ENCODE measurements at places on chromosomes 13 and 19. TPM values are rescaled to one million over a fixed set of nuclear protein-coding genes. Genes with fewer than 3 reads are reported as not detected.

The GTPBP3 gene
- 35.0 TPM for total RNA-seq

The GRK1 gene
- 0.07 TPM for total RNA-seq

The DIRAS1 gene
- 13.5 TPM for total RNA-seq

The KIR2DL3 gene
- not detected for total RNA-seq

The KLK3 gene
- not detected for total RNA-seq

The ZNF177 gene
- total RNA-seq: 2.7 TPM

The LILRB1 gene
- not detected for total RNA-seq

The SIGLEC12 gene
- total RNA-seq: not detected

The ACP7 gene
- total RNA-seq: not detected

The SLC6A16 gene
- total RNA-seq: not detected

The ZNF417 gene
- total RNA-seq: 6.0 TPM

The ZNF579 gene
- 10.0 TPM for total RNA-seq

The GJB2 gene
- total RNA-seq: not detected

The ZNF154 gene
- total RNA-seq: not detected

The SERPINE3 gene
- total RNA-seq: not detected

- no peak for DNase-seq
These were observed 7.9 kb downstream of the HPN start for GRCh38 chr19:35049456-35049855.

DNA sequence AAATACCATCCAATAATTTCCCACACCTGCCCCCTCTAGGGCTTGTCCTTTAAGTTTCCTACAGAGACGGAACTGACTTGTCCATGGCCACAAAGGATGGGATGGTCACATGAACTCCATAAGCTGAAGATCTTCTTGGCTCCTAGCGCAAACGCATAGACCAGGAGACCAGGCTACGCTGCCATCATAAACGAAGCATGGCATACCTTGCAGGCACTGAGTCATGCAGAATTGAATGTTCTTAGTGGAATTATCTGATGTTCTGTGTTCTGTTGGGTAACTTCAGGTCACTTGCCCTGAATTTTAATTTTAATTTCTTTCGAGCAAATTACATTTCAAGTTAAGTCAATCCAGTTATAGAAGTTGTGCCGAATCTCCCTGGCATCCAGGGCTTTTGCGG is 96.4 kb upstream of the STARD13 start:
- no peak for DNase-seq

- no peak for DNase-seq
These were observed 153.2 kb downstream of the ZNF486 start for GRCh38 chr19:20320191-20320590.

- DNase-seq: peak; percentile 31
These were observed 20.4 kb downstream of the MISP start for GRCh38 chr19:771332-771785.

- no peak for DNase-seq
These were observed 25.3 kb downstream of the FBXO27 start for GRCh38 chr19:39007096-39007495.

DNA sequence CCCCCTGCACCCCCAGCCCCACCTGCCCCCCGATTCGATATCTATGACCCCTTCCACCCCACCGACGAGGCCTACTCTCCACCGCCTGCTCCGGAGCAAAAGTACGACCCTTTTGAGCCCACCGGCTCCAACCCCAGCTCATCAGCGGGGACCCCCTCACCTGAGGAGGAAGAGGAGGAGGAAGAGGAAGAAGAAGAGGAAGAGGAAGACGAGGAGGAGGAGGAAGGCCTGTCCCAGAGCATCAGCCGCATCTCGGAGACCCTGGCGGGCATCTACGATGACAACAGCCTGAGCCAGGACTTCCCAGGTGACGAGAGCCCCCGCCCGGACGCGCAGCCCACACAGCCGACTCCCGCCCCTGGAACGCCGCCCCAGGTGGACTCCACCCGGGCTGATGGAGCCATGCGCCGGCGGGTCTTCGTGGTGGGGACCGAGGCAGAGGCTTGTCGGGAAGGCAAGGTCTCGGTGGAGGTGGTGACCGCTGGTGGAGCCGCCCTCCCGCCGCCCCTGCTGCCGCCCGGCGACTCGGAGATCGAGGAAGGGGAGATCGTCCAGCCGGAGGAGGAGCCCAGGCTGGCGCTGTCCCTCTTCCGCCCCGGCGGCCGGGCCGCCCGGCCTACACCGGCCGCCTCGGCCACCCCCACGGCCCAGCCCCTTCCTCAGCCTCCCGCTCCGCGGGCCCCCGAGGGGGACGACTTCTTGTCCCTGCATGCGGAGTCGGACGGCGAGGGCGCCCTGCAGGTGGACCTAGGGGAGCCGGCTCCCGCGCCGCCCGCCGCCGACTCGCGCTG is 9.2 kb downstream of the SCAF1 start:
- DNase-seq: no peak

DNA sequence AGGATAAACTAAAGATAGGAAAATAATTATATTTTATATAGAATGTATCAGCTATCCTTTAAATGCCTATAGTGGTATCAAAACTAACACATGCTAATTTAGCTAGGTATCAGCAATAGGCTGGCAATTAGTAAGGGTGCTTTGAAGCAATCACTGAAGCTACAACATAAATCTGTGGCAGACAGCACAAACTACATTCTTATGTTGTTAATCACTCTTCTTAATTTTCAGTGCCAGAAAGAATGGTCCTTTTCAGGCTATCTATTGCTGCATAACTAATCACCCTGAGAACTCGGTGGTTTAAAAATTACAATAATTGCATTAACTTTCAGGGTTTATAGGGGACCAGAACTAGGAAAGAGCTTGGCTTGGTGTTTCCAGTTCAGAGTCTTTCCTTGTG is 963.1 kb downstream of the EFNB2 start:
- DNase-seq: no peak

GRCh38 chr13:109148243-109148642 is 518.8 kb downstream of the MYO16 start:
- no peak for DNase-seq

DNA sequence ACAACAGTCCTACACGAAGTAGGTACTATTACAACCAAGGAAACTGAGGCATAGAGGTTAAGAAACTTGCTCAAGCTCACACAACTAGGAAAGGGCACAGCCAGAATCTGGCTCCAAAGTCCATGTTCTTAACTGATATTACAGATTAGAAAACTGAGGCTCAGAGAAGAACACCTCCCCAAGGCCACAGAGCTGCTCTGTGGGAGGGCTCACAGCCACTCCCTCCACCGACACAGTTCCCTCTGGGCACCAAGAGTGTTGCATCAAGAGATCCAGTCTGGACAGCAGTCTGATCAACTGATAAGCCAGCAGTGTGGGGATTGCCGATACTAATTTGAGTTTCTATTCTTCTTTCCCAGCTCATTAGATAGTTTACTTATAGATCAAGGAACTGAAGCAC is 29.5 kb downstream of the SLC15A1 start:
- DNase-seq: no peak

- no peak for DNase-seq
These were observed 20.8 kb upstream of the ZNRF4 start for GRCh38 chr19:5434351-5434917.

- peak; percentile 90 for DNase-seq
These were observed at the start of gene ZNF154 for GRCh38 chr19:57708641-57709361. TSS of gene ZNF154 (minus strand) at chr19:57709204. CDS start at chr19:57708971, 233 bp downstream.

- peak; percentile 64 for DNase-seq
These were observed 136.3 kb upstream of the SERP2 start for GRCh38 chr13:44237276-44237767.

DNA sequence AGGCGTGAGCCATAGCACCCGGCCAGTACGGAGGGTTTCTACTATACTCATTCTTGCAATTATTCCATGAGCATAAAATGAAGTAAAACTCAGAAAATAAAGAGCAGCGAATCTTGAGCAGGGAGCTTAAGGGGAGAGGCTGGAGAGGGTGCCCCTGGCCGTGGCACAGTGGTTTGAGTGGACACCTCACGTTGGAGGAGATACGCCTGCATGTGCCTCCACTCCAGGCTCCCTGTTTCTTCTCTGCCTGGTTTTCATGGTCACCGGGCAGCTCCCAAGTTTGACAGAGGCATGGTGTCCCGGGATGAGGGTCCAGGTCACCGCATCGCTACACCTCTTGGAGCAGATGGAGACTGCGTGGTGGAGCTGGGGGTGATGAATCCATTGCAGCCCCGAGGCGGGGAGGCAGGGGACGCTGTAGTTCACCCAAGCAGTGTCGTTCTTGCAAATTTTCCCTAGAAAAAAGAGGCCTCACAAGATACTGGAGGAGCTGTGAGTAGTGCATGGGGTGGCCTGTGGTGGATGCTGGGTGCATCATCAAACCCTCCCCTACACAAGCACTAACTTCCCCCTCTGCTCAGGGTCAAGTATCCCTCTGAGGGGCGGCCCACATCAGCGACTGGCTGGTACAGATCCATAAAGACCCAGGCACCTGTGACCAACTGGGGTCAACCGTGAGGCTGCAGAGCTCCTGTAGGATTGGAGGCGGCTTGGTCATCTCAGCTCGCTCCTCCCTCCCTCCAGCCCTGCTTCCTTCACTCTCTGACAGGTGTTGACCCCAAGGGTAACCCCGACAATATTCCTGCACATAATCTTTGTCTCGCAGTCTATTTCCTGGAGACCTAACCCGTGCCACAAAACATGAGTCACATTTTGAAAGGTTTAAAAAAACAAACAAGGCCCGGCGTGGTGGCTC is 3.6 kb upstream of the MIER2 start:
- DNase-seq: no peak

DNA sequence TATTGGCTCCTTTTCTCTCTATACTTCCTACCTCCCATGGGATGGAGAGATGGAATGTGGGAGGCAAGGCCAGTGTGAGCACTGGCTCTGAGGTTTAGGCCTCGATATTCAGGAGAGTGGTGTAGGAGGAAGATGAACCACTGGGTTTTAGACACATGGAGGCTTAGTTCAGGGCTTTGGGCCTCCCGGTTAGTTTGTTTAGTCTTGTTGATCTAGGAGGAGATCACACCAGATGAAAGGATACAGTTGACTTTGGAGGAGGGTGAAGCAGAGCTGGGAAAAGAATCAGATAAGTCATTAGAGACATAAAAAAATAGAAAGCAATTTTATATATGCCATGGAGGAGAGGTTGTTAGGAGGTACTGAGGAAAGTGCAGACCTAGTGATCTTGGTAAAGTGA is 30.9 kb downstream of the RNASEH2B start:
- DNase-seq: no peak

- no peak for DNase-seq
These were observed 106.5 kb upstream of the SGCG start for GRCh38 chr13:23074075-23074828.

DNA sequence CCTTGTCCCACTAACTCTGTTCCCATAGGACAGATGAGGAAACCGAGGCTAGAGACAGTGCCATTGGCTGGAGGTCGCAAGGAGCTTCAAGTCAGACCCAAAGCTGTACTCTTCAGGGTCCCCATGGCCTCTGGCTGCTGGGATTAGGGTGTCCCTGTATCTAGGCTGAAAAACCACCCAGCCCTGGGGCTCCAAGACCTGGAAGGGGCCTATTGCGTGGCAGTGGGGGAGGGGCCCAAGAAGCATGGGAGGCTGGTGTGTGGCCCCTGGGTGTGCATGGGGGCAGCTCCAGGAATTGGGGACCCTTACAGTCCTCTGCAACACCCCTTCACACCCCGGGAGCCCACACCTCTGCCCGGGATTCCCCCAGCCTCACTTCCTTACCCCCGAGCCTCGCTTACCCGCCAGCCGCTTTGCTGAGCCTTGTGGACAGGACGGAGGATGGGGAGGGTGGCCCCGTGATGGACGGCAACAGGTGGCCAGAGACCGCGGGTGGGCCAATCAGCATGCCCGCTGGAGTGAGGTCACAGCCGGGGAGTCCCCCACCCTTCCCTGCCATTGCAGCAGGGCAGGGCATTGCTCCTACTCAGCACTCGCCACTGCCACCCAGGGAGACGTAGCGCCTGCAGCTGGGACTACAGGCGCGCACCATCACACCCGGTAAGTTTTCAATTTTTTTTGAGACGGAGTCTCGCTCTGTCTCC is at the start of gene JSRP1:
JSRP1 (minus strand) TSS at position 436 of the 704 bp plus-strand sequence. CDS start 1,103 bp downstream, outside the sequence.
- DNase-seq: no peak

- DNase-seq: no peak
These were observed 904.6 kb upstream of the ATXN8OS start for GRCh38 chr13:69202996-69203395.

GRCh38 chr19:33631609-33631973 is 9.8 kb downstream of the CHST8 start:
- no peak for DNase-seq

DNA sequence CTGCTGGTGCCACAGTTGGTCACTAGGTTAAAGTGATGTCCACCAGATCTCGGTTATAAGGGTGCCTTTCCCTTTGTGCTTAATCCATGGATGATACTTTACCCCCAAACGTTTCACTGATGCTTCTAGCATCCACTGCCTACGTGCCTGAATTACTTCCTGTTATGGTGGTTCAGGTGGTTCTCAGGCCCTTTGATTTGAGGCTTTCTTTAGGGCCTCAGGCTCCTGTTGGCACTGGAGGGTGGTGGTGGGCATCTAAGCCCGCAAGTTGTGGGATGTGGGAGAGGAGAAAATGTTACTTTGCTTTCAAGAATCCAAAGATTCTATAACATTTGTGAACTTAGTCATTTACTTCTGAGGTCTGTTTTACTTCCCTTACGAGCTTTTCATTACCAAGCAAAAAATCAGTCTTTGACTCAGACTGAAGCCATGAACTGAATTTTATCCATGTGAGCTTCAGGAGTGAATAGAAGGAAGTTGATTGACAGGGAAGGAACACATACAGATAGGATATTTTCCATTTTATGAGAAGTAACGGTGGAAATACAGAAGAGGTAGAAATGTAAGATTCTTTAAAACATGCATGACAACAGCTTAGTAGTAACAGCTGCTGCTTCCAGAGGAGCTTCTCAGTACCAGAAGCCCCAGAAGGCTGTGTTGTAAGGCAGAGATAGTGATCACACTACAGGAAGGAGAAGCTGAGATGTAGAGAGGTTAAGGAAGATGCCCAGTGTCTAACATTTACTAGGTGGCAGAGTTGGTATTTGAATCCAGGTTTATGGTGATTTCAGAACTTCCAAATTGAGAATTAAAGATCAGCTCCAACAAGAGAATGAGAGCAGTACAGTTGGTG is 65.0 kb downstream of the ARHGEF7 start:
- DNase-seq: no peak

DNA sequence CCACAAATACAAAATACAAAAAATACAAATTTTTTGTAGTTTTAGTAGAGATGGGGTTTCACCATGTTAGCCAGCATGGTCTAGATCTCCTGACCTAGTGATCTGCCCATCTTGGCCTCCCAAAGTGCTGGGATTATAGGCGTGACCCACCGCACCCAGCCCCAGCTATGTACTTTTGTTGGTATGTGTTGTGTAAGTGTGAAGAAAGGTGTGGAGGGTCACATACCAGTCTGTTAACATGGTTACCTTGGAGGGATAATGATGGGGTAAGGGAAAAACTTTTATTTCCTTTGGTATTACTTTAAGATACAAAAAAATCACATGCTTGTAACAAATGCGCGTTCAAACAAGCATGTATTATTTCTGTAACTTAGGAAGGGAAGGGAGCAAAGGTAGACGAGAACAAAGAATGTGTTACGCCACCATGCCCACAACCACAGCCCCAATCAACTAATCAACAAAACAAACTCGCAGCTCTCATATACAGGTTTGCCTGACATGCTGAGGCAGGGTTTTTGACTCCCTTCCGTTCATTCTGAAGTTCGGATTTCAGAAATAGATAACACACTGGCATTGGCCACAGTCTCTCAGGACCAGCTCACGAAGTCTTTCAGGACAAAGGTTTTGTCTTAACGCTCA is 13.5 kb upstream of the VWA8 start:
- no peak for DNase-seq

GRCh38 chr19:34405892-34406660 is 1.9 kb downstream of the PDCD2L start:
- DNase-seq: no peak

Data from G401 (cell line).